Regular cardiac myocyte (primary cell): ENCODE measurements at places on chromosomes 5 and 9. TPM values are rescaled to one million over a fixed set of nuclear protein-coding genes. Genes with fewer than 3 reads are reported as not detected.

Gene SLC28A3
- 0.58 and 1.1 TPM in 2 replicates for total RNA-seq

Gene PCDHGC5
- 1.7 and 2.0 TPM in 2 replicates for total RNA-seq

Gene EMB
- total RNA-seq = 13.5 and 15.9 TPM in 2 replicates

Gene CDO1
- 1.5 and 3.4 TPM in 2 replicates for total RNA-seq
